ACHN (cell line): ENCODE measurements at places on chromosomes 16 and 17.

- no peak for DNase-seq
These were observed 479 bp upstream of the ZNF207 start for GRCh38 chr17:32349503-32349853.

DNA sequence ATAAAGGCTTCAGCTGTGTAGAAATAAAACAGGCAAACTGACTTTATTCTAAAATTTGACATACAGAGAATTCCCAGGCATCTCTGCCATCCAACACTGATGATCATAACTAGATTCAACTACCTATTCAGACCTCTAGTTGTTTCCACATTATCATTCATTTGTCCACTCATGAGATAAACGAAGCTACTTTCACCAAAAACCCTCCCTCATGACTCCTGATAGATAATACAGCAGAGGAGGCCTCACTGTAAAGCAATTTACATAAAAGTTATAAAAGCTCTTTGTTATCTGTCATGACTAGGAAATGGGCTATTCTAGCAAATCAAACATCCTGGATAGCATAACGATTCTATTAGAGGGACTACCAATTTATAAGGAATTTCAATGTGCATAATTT lies 19.6 kb upstream of the RFFL start:
- no peak for DNase-seq

DNA sequence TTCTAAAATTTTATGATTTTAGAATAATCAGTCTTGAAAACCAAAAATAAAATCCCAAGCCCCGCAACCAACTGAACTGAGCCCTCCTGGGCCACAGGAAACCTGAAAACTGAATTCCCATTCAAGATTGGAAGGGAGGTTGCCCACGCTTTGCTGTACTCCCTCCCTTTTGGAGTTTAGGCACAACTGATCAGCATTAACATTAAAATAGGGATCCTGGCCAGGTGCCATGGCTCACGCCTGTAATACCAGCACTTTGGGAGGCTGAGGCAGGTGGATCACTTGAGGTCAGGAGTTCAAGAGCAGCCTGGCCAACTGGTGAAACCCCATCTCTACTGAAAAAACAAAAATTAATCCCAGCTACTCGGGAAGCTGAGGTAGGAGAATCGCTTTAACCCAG lies 52.7 kb upstream of the NETO2 start:
- DNase-seq = no peak

- DNase-seq = no peak
These were observed 13.2 kb upstream of the CDIPT start for GRCh38 chr16:29876217-29876593.

DNA sequence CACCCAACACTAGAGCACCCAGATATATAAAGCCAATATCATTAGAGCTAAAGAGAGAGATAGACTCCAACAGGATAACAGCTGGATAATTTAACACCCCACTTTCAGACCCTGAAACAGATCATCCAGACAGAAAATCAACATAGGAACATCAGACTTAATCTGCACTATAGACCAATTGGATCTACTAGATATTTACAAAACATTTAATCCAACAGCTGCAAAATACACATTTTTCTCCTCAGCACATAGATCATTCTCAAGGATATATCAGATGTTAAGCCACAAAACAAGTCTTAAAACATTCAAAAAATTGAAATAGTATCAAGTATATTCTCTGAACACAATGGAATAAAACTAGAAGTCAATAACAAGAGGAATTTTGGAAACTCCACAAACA lies 4.1 kb upstream of the CCL13 start:
- no peak for DNase-seq

DNA sequence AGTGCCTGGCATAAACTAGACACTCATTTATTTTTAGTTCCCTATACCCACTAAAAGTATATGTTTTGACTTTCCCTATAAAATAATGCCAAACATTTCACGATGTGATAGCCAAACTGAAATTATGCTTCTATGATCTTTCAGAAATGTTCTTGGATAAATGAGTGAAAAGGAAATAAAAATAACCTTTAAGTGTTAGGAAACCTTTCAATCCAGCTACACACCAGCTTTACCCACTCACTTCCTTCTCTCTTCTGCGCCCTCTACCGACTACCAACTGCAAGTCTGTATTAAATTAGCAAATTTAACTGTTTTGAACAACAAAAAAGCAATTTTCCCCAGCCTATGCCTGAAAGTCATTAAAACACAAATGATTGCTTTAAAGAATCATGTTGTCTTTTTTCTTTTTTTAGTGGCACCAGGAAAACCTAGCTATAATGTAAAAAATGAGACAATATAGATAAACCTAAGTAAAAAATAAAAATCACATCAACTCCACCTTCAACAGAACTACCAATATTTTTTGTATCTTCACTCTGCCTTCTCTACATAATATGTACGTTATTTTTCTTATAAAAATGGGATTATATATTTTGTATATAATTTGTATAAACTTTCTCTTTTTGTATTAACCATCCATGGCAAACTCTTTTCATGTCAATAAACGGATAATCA lies 13.2 kb upstream of the TMEM100 start:
- DNase-seq = peak; percentile 66

DNA sequence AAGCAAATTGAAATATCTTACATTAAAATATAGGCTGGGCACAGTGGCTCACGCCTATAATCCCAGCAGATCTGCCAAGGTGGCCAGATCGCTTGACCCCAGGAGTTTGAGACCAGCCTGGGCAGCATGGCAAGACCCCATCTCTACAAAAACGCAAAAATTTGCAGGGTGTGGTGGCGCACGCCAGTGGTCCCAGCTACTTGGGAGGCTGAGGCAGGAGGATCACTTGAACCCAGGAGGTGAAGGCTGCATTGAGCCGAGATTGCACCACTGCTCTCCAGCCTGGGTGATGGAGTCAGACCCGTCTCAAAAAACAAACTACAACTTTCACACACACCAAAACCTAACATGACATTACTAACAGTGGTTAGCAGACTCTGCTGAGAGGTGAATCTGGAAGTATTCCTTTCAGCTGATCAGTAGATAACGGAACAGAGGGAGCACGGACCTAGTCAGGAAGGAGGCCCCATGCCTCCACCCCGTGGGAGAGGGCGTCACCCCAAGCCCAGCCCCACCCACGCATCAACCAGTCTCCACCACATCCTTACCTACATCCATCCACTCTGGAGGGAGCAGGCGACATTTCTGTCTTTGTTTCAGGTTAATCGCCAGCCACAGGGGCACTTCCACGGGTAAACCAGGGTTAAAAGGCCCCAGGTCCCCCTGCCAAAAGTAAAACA lies 1.7 kb downstream of the GINS2 start:
- DNase-seq = no peak

DNA sequence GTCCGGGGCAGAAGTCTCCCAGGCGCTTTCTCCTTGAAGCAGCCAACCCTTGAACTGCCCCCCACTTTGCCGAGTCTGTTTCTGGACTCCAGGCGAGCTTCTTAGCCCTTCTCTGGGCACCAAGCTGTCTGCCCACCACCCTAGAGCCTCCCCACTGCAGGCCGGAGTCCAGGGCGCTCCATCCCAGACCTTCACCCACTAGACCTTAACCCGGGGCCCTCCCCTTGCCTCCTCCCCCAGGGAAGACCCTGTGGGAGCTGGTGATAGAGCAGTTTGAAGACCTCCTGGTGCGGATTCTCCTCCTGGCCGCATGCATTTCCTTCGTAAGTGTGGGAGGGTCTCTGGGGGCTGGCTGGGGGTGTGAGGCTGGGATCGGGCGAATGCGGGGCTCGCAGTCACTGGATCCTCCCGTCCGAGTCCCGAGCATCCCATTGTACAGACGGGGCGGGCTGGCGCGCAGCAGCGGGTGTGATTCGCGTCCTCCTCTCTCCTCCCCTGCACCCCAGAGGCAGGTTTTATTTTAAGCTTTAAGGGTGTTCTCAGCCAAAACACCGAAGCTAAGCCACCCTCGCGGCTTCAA lies 1.1 kb downstream of the ATP2A1 start:
- DNase-seq = no peak

DNA sequence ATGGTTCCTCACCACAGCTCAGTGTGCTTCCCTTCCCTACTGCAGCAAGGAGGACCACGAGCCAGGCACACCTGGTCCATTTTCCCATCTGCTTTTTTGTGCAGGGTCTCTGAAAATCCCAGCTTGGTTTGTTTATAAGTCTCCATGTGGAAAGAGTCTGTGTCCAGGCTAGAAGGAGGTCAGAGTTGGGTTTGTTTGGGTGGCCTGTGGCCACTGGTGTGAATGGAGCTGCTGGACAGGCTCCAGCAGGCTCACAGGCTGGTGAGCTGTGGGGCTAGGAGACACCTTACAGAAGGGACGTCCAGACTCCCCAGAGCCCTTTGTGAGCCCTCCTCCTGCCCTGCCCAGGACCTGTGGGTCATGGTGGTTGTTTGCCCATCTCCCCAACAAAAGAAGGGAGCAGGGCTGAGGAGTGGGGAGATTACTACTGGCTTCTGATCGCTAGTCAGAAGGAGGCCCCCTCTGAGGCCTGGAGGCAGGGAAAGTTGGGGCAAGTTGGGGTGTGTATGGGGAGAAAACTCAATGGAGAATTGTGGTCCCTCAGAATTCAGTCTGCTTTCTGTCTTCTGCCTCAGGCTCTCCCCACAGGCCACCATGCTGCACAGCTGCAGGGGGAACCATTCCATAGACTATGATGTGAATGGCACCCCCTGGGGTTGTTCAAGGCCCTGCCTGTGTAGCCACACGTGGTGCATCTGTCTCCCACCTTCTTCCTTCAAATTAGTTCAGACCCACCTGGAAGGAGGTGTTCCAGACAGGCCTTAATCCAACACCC lies 4.1 kb downstream of the RARA start:
- DNase-seq = no peak

- no peak for DNase-seq
These were observed 6.0 kb upstream of the TBC1D3B start for GRCh38 chr17:36182176-36183000.

DNA sequence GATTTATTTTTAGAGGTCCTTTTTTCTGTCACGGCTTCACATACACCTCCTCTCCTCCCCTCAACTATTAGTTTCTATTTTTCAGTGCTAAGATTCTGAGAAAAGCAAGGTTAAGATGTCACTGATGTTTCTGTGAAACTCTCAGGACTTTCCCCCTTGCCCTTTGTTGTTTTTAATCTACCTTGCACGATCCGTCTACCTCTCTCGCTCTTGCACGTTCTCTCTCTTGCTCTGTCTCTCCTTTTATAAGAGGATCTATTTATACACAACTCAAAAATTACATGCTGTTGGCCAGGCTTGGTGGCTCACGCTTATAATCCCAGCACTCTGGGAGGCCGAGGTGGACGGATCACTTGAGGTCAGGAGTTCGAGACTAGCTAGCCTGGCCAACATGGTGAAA lies 43.6 kb downstream of the RPA1 start:
- no peak for DNase-seq

- peak; percentile 86 for DNase-seq
These were observed 15.6 kb upstream of the AURKB start for GRCh38 chr17:8225813-8226535.

DNA sequence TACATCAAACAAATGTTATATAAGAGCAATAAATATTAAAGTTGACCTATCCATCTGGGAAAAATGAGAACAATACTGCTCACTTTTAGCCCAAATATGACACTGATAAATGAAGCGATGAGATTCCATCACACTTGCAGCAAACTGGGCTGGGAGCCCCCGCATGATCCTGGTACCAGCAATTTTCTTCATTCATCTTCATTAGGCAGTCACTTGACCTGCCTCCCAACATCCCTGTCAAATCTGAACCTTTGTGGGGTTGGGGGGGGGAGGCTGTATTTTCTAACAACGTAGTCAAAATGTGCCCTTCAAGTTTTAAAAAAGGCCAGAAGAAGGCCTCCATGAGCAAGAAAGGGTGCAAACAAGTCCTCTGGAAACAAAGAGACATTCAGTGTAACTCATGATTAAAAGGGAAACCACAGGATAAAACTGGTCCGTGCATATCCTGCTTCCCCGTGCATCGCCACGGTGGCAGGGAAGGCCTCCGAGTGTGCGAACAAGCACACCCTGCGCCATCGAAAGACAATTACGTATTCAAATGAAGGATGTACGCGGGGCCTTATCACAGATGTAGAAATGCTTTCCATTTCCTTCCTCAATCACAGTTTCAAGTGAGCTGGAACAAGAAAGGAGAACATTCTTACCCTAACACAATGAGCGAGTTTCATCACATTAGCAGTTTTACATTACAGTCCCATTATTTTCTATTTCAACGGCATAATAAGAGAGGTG lies 48.4 kb downstream of the TOX3 start:
- no peak for DNase-seq

GRCh38 chr17:56159826-56160380 lies 6.6 kb downstream of the ANKFN1 start:
- DNase-seq = no peak

DNA sequence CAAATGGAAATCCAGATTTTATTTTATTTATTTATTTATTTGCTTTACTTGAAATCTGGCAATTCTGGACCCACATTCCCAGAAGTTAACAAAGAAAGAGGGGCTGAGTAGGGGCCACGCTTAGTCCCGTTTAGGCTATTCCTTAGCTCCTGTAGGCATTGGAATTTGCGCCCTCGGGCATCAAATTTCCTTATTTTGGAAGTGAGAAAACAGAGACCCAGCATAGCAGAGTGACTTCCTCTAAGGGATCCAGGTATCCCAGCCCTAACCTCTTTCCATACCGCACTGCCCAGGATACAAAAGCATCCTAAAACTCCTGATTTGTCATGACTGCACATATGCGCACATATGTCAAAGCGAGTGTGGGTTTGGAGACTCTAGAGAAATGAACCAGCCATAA lies 19.0 kb upstream of the SMG1 start:
- DNase-seq = no peak

- DNase-seq = peak; percentile 89
These were observed 42.7 kb downstream of the SOCS3 start for GRCh38 chr17:78316867-78317789.

GRCh38 chr17:30969989-30970830 lies 629 bp upstream of the RNF135 start:
- DNase-seq = peak; percentile 29

- peak; percentile 88 for DNase-seq
These were observed 7.6 kb downstream of the CCDC57 start for GRCh38 chr17:82204831-82205719.

GRCh38 chr17:65485388-65486299 lies 75.8 kb downstream of the AXIN2 start:
- no peak for DNase-seq

DNA sequence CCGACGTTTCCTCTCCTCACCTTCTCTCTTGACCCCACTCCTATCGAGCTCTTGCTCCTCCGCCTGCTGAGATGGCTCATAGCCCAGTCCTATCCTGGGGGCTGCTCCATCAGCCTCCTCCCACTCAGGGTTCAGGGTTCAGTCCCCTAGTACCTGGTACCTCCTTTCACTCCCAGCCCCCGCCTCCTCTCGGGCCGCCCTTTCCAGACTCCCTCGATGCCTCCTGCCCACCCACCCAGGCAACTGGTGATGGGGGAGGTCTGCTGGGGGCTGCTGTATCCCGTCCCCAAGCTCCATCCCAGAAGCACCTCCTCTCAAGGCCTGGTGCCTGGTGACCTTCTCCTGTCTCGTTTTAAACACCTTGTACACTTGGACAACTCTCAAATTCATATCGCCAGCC lies 93.9 kb downstream of the AMFR start:
- no peak for DNase-seq

- DNase-seq = no peak
These were observed 1.2 kb upstream of the IGSF6 start for GRCh38 chr16:21653571-21653970.

GRCh38 chr16:70695331-70696070 lies 9.6 kb upstream of the MTSS2 start:
- peak; percentile 78 for DNase-seq

- DNase-seq = no peak
These were observed 10.2 kb upstream of the CLEC18B start for GRCh38 chr16:74431516-74431915.

- DNase-seq = no peak
These were observed 188.6 kb downstream of the C16orf78 start for GRCh38 chr16:49562228-49562627.
